ENCODE measurements at places on chromosomes 2 and 18.

GRCh38 chr18:8375249-8375648, 234.0 kb upstream of the RAB12 start:
- DNase-seq, result no peak

DNA sequence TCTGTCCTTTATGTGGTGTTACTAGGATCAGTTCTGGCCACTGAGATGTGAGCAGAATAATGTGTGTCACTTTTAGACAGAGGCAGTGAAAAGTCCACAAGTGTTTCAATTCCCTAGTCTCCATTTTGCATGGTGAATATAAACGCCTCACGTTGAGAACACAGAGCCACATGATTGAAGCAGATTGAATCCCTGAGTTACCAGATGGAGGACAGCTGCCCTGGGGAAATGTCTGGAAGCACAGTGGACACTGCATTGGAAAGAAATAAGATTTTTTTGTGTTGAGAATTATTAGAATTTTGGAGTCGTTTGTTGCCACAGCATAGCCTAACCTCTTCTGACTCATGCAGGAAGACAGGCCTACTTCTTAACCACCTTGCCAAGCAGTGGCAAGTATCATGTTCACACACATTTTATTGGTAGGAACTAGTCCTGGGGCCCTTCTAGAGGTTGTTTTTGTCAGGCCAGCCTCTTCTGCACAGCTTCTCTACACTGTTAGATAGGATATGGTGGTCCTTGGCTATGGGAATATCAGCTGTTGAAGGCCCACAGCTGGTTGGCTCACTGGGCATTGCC, 188.6 kb downstream of the TMEM182 start:
- no peak for DNase-seq

GRCh38 chr2:46096260-46096659, 200.9 kb upstream of the EPAS1 start:
- DNase-seq, result no peak

DNA sequence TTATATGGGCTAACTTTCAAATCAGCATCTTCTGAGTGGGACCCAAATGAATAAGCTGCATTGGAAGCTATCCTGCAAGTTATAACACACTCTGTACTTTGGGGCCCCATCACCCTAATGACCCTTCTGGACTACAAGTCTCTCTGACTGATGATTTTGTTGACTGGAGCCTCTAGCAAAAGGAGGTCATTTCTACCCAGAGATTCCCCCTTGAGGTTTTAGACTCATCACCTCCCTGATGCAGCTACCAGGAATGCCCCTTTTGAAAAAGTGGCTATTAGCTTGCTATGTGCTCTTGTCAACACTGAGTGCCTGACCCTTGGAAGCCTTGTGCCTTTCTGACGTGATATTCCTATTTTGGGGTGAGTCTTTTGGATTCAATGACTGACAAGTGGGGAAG, 54.5 kb upstream of the NEMP2 start:
- DNase-seq, result no peak

DNA sequence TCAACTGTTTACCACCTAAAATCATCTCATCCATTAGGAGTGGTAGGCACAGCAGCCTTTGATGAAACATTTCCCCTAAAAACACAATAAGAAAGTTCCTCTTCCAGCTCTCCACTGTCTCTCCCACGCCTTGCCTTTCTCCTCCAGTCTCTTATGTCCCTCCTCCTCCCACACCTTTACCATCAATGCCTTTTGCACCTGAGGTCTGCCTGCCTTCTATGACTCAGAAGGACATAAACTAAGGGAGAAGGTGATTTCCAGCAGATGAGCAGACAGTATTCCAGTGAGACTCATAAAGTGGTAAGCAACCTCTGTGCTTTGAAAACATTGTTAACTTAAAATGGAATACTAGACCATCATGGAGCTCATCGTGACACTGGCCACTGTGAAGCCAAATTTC, 34.2 kb upstream of the NDUFV2 start:
- DNase-seq, result no peak

DNA sequence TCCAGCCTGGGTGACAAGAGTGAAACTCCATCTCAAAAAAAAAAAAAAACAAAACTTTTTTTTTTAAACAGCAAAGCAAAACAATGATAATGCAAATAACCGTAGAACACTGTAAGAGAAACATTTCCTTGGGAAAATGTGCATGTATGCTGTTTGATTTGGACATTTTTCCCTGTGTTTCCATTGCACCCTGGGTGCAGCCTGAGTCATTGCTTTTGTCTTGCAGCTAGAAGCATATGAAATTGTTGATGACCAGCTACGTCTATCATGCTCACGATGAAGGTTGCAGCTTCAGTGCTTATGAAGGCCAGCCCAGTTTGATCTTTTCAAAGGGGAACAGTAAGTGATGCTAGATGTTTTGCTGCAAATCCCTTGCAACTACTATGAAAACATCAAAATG, 41.5 kb downstream of the MOGAT1 start:
- DNase-seq, result no peak

GRCh38 chr2:121408641-121409040, 122.0 kb upstream of the RNU4ATAC start:
- DNase-seq, result no peak

DNA sequence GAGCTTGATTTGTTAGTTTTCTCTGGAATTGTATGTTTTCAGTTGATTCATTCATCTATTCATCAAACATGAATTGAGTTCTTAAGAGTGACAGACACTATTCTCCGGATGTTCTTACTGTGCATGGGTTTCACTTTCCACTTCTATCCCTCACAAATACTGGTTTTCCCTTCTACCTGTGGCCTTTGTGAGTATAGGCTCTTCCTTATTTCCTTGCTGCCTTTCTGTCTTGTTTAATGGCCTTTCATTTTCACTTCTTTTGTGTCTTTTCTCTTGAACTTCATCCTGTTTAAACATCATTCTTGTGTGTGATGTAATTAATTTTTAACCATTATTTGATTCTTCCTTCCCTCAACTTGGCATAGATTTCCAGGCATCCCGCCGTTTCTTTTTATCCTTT, 90.7 kb downstream of the CRIM1 start:
- no peak for DNase-seq

DNA sequence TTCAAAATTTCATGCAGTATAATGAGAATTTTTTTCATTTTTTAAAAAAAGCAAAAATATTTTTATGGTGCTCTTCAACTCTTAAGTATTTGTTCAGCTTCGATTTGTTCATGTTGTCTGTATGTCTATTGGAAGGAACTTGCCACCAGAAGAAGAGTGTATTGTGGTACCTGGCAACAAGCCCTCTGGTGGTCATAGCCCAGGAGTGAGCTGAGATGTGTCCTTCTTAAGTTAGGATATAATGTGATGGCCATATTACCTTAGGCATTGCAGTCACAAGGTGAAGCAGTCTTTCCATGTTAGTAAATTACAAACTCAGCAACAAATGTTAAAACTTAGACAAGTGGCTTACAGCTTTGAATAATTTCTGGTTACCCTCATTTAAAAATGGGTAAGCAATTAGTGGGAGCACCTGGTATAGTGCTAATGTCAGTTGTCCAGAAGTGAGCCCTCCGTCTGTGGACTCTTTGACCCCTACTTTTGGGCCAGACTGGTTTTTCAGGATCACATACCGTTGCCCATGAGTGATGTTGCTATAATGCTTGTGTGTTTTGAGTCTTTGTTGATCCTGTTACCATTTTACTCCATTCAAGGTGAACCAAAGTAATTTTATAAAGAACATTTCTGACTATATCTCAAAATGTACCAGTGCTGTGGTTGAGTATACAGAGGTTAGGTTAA, 57.4 kb downstream of the MYO1B start:
- DNase-seq, result no peak

GRCh38 chr18:63823516-63824219, 48.5 kb downstream of the SERPINB7 start:
- DNase-seq, result no peak

DNA sequence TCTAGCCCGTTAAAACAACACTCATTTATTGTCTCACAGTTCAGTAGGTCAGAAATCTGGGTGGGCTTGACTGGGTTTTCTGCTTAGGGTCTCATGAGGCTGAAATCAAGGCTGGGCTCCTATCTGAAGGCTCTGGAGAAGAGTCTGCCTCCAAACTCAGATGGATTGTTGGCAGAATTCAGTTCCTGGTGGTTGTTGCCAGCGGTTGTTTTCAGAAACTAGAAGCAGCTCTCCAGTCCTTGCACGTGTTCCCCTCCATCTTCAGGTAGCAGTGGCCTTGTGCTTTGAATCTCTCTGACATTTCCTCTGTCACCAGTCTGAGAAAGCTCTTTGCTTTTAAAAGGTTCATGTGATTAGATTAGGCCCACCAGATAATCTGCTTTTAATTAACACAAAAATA, 20.1 kb upstream of the FN1 start:
- no peak for DNase-seq

Data from HS-5 (cell line).